Activated T-helper 1 cell treated with anti-CD3 and anti-CD28 coated beads, Interleukin-12 subunit alpha, Interleukin-12 subunit beta, Interleukin-2, Interleukin-4 antibody, amounts not matched to agents 30 ng/mL and 10 ng/mL and 1 ng/mL, durations not matched to agents 14 hours and 24 hours and 36 hours (primary cell): ENCODE measurements at places on chromosomes 1 and 21. TPM values are rescaled to one million over a fixed set of nuclear protein-coding genes. Genes with fewer than 3 reads are reported as not detected.

The FAM110D gene
- 0.12 TPM in 1 of 2 replicates, not detected in the other for total RNA-seq

The RGS16 gene
- total RNA-seq: 138 and 143 TPM in 2 replicates

The SERPINC1 gene
- 0.26 TPM in 1 of 2 replicates, not detected in the other for total RNA-seq

The ALPL gene
- total RNA-seq: not detected in 2 replicates

The RXRG gene
- not detected in 2 replicates for total RNA-seq

DNA sequence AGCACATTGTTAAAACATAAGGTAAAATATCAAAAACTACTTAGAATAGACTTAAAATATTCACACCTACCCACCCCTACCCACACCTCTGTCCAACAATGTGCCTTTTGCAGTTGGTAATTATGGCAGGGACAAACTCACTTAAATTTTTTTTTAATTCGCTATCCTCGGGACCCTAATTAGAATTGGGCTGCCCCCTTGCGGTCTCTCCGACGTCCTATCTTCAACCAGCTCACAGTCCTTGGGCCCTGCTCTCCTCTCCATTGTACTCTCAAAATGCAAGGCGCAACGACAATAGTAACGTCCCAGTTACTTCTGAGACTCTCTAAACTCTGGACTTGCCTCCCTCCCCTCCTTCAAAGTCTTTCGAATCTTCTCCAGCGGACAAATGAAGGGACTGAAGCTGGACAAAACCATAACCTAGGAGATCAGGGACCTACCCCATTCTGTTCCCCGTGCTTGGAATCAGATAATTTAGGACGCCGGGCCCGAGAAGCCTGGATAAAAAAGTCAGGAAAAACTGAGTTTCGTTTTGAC lies 1.1 kb upstream of the CIART start:
- peak overlapping the region; percentile 80 for H3K27ac ChIP-seq
- peaks cover 38% of the 10 kb centered on the region for H3K4me1 ChIP-seq
- H3K36me3 ChIP-seq: peaks cover 2% of the 10 kb centered on the region
- peak; percentile 29 for DNase-seq
- peak overlapping the region; percentile 87 for H3K4me3 ChIP-seq

GRCh38 chr1:923991-924655 lies 400 bp downstream of the SAMD11 start:
- peaks cover 50% of the 10 kb centered on the region for H3K27me3 ChIP-seq
- no peak overlapping the region for H3K4me3 ChIP-seq
- H3K36me3 ChIP-seq: no peaks in the 10 kb centered on the region

GRCh38 chr1:69494221-69494620 lies 73.5 kb upstream of the LRRC7 start:
- no peak overlapping the region for H3K27ac ChIP-seq
- H3K4me1 ChIP-seq: no peaks in the 10 kb centered on the region
- no peaks in the 10 kb centered on the region for H3K36me3 ChIP-seq
- DNase-seq: no peak
- H3K4me3 ChIP-seq: no peak overlapping the region
- H3K27me3 ChIP-seq: no peaks in the 10 kb centered on the region

GRCh38 chr1:203059485-203059884 lies 26.3 kb downstream of the MYOG start:
- H3K4me3 ChIP-seq: no peak overlapping the region
- H3K27me3 ChIP-seq: no peaks in the 10 kb centered on the region

- H3K27me3 ChIP-seq: no peaks in the 10 kb centered on the region
- no peak for DNase-seq
- H3K27ac ChIP-seq: no peak overlapping the region
- H3K36me3 ChIP-seq: peaks cover 13% of the 10 kb centered on the region
- H3K4me3 ChIP-seq: no peak overlapping the region
- no peaks in the 10 kb centered on the region for H3K4me1 ChIP-seq
Measured at GRCh38 chr1:151689494-151689893, 27.1 kb downstream of the CELF3 start.

- H3K27ac ChIP-seq: no peak overlapping the region
- no peaks in the 10 kb centered on the region for H3K4me1 ChIP-seq
- no peak for DNase-seq
- peaks cover 7% of the 10 kb centered on the region for H3K27me3 ChIP-seq
- H3K36me3 ChIP-seq: no peaks in the 10 kb centered on the region
Measured at GRCh38 chr1:30705698-30706097, 17.7 kb downstream of the MATN1 start.

GRCh38 chr21:45493401-45494001 lies 48.7 kb downstream of the SLC19A1 start:
- H3K4me3 ChIP-seq: no peak overlapping the region
- no peak for DNase-seq
- no peak overlapping the region for H3K27ac ChIP-seq
- H3K36me3 ChIP-seq: no peaks in the 10 kb centered on the region
- no peaks in the 10 kb centered on the region for H3K27me3 ChIP-seq
- no peaks in the 10 kb centered on the region for H3K4me1 ChIP-seq

DNA sequence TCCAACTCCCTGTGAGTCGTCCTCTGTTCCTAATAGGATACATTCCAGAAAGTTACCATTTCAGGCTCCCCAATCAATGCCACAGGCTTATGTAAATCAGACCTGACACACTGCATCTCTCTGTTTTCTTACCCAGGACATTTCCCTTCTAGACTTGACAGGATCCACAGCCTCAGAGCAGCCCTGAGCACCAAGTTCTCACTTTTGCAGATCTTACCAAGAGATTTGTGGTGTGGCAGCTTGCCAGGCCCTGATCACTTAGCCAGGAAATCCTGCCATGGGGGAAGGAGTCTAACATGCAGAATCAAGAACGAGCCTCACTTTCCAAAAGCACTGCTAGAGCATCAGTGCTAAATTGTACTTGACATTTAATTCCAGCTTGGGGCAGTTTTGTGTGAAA lies 202.9 kb downstream of the TBX15 start:
- DNase-seq: no peak
- no peak overlapping the region for H3K4me3 ChIP-seq
- no peak overlapping the region for H3K27ac ChIP-seq
- H3K36me3 ChIP-seq: no peaks in the 10 kb centered on the region
- no peaks in the 10 kb centered on the region for H3K4me1 ChIP-seq
- no peaks in the 10 kb centered on the region for H3K27me3 ChIP-seq

DNA sequence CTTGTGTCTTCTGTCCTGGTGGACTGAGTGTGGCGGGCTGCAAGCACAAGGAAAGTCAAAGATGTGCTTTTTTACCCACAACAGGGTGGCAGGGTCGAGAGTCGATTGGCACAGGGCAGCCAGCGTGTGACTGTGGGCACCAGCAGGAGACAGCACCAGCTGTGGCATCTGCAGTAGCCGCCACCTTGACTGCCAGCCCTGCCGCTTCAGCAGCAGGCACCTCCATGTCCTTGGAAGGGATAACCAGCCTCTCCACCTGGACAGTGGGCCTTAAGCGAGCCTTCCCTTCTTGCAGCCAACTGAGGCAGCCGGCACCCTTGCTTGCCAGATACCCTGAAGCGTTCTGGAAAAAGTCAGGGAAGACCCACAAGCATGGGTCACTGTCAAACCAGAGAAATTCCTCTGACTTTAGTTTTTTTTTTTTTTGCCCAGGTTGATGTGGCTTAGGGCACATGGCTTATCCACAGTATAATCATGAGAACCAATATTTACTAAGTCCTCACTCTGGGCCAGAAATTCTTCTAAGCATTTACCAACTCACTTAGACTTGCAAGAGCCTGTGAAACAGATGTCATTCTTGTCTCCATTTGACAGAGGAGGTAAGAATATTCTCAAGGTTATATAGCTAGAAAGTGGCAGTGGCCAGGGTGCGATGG lies 30.1 kb upstream of the PTGFRN start:
- no peak overlapping the region for H3K4me3 ChIP-seq
- no peak overlapping the region for H3K27ac ChIP-seq
- H3K36me3 ChIP-seq: no peaks in the 10 kb centered on the region
- peaks cover 23% of the 10 kb centered on the region for H3K4me1 ChIP-seq
- H3K27me3 ChIP-seq: no peaks in the 10 kb centered on the region

DNA sequence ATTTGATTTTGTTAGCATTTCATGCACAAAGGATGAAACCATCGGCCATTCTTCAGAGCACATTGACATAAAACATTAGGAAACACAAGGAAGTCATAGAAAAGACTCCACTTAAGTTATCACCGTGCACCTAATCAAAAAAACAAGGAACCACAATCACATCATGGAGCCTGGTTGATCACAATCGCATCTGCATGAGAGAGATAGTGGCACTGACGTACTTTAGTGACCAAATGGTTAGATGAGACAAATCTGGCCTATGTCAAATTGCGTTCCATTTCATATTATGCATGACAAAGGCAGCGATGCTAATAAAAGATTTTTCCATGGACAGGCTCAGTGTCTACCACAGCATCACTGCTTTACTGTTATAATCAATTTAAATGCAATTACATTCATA lies 571.8 kb upstream of the ADGRL2 start:
- no peak for DNase-seq
- no peaks in the 10 kb centered on the region for H3K27me3 ChIP-seq
- no peak overlapping the region for H3K4me3 ChIP-seq
- H3K4me1 ChIP-seq: no peaks in the 10 kb centered on the region
- no peak overlapping the region for H3K27ac ChIP-seq
- H3K36me3 ChIP-seq: no peaks in the 10 kb centered on the region

GRCh38 chr1:245155272-245156040 lies 671 bp downstream of the KIF26B start:
- no peak for DNase-seq
- H3K4me3 ChIP-seq: peak overlapping the region; percentile 77
- peaks cover 68% of the 10 kb centered on the region for H3K27me3 ChIP-seq
- H3K36me3 ChIP-seq: no peaks in the 10 kb centered on the region

DNA sequence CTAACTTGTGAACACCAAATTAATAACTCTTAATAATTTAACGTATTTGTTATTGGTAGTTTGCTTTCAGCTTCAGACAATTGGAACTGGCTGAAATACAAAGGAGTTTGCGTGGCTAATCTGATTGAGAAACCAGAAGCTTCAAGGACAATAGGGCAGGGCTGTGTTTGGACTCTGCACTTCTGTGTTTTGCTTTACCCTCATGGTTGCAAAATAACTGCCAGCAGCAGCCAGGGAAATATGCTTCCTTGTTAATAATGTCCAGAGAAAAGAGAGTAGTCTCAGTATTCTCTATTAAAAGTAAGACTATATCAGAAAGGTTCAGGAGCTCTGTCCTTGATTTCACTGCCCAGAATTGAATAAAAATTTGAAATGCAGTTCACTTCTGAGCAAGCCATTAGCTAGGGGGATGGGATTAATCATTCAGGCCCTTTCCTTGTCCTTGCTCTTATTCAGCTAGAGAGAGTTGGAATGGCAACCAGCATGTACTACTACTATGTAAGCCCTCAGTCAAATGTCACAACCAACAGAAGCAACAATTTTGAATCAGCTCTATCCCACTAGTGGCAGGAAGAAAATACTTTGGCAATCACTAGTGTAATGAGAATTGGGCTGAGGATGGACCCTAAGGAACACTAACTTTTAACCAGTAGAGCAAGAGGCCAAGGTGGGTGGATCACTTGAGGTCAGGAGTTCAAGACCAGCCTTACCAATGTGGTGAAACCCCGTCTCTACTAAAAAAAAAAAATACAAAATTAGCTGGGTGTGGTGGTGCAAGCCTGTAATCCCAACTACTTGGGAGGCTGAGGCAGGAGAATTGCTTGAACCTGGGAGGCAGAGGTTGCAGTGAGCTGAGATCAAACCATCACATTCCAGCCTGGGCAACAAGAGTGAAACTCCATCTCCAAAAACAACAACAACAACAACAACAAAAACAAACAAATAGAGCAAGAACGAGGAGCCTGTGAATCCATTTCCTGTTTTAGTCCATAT lies 76.8 kb downstream of the POU2F1 start:
- H3K36me3 ChIP-seq: peaks cover 3% of the 10 kb centered on the region
- no peaks in the 10 kb centered on the region for H3K27me3 ChIP-seq
- no peak for DNase-seq
- peaks cover 5% of the 10 kb centered on the region for H3K4me1 ChIP-seq
- H3K27ac ChIP-seq: no peak overlapping the region
- no peak overlapping the region for H3K4me3 ChIP-seq

GRCh38 chr1:51534447-51534846 lies 15.4 kb upstream of the EPS15 start:
- H3K4me1 ChIP-seq: peaks cover 10% of the 10 kb centered on the region
- peak overlapping the region; percentile 4 for H3K27ac ChIP-seq
- no peaks in the 10 kb centered on the region for H3K27me3 ChIP-seq
- H3K4me3 ChIP-seq: no peak overlapping the region

- H3K27ac ChIP-seq: no peak overlapping the region
- no peak for DNase-seq
- H3K4me1 ChIP-seq: no peaks in the 10 kb centered on the region
- no peaks in the 10 kb centered on the region for H3K36me3 ChIP-seq
- peaks cover 11% of the 10 kb centered on the region for H3K27me3 ChIP-seq
- H3K4me3 ChIP-seq: no peak overlapping the region
Measured at GRCh38 chr1:18534810-18535205, 54.1 kb downstream of the KLHDC7A start.

DNA sequence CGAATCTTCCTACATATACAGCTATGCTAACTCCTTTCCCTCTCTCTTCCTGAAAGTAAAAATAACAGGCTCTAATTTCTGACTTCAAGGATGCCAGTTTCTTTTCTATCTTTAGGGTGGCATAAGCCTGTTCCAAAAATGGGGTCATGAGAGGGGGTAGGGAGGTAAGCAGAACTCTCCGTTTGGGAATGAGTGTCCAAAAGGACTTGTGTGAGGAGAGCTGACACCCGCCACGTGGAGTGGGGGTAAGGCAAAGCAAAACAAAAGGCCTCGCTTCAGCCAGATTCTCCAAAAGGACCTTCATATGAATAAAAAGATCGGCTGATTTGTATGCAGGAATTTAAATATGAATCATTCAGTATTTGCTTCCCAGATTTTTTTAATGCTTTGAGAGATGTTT lies 28.6 kb downstream of the PLPPR4 start:
- no peak for DNase-seq
- no peak overlapping the region for H3K4me3 ChIP-seq
- no peak overlapping the region for H3K27ac ChIP-seq
- H3K4me1 ChIP-seq: no peaks in the 10 kb centered on the region
- no peaks in the 10 kb centered on the region for H3K27me3 ChIP-seq
- no peaks in the 10 kb centered on the region for H3K36me3 ChIP-seq

DNA sequence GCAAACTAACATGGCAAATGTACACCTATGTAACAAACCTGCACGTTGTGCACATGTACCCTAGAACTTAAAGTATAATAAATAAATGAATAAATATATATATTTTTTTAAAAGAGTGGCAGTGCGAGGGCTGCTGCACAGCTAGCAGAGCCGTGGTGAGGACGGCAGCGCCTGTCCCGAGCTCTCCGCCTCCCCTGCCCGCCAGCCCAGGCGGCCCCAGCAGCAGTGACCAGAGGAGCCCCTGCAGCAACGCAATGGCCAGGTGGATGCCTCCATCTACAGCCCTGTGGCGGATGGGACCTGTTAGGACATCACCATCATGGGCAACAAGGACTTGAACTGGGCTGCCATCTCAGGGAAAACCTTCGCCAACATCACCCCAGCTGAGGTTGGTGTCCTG lies 351.9 kb downstream of the FAM72C start:
- H3K27me3 ChIP-seq: no peaks in the 10 kb centered on the region
- H3K36me3 ChIP-seq: no peaks in the 10 kb centered on the region
- no peak overlapping the region for H3K27ac ChIP-seq
- no peaks in the 10 kb centered on the region for H3K4me1 ChIP-seq
